ENCODE measurements at places on chromosomes 11 and 22.

DNA sequence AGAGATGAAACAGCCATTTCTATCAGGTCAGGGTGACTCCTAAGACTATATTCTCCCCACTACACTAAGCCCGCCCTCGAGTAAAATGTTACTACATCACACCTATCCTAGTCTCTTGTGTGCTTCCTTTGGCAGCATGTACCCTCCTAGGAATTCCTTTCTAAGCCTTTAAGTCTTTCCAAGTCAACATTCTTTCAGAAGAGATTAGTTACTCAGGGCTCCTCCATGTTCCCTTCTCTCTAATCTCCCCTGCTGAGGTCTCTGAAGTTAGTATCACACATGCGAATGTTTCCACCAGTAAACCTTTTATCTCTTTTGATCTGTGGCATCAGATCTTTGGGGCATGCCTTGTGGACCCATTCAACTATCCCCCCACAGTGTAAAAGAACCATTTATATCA, 873.7 kb upstream of the FAT3 start:
- no peak for DNase-seq

DNA sequence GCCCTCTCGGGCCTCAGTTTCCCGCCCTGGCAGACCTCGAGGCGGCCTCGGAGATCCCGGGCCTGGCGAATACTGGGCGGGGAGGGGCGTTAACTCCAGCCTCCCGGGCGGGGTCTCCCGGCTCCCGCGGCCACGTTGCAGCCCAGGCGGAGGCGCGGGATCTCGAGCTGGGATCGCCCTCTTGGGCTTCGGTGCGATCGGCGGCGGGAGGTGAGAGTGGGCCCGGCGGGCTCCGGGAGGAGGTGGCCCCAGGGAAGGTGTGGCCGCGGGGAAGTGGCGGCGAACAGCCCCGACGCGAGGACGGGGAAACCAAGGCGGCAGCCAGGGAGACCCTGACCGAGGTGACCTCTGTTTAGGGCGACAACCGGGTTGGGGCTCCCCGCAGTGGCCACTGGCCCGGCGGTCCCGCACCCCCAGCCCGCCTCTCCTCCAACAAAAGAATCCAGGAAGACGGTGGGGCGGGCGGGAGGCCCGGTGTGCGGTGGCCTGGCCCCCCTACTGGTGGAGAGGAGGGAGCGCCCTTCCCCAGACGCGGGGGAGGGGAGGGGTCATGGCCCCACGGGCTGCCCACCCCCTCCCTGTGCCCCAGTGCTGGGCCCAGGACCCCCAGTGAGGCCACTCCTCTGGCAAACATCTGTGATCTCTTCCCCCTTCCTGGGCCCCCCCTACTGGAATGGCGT, at the start of gene PHETA2:
Gene PHETA2, plus strand, starts transcription at position 117 of the 680 bp plus-strand sequence. CDS start 3,046 bp downstream, outside the sequence.
- DNase-seq: peak; percentile 34

- DNase-seq: no peak
Measured at GRCh38 chr22:35614404-35614803, 2.7 kb downstream of the MB start.

- DNase-seq: no peak
Measured at GRCh38 chr11:27046956-27047355, 6.3 kb downstream of the BBOX1 start.

DNA sequence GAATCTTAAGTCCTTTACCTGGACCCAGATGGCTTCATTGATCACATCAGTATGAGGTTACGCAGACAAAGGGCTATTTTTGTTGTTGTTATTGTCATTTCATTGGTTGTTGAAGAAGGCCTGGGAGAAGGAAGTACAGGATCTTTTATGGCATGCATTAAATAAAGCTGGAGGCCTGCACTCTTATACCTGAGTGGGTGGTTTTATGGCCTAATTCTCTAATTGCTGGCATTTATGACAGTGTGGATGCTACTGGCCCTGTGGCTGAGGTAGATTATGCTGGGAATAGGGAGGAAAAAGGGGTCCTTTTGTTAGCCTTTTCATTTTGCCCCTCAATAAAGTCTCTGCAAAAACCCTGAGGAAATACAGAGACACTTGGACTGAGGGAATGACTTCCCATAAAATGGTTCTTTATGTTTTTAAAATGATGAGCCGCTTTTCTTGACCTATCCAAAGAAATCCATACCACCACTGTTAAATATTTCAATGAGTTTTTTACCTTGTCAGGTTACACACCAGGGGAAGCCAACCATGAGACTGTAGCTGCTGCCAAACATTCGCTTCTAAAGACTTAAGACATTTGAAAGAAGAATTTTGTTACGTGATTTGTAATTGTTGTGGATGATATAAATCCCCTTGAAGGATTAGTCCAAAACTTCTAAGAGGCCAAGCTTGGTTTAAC, 6.8 kb downstream of the KMT2A start:
- DNase-seq: no peak

DNA sequence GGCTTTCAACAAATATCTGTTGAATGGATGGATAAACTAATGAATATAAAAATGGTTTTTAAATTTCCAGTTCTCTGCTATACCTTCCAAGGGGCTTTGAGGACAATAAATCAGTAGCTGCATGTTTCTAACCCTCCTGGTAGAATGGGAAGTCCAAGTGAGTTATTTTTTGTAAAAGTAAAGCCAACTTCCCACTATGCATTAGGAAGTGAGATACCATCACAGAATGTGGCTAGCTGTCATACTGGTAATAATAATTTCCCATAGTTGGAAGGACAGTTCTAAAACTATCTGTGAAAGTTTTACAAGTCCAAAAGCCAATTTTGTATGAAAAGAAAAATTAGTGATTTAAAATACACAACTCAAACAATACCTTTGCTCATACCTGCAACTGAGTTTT, 50.0 kb downstream of the TMEM123 start:
- DNase-seq: no peak

GRCh38 chr11:70775386-70776075, 377.2 kb downstream of the CTTN start:
- DNase-seq: no peak

GRCh38 chr22:30868663-30869385, 99.8 kb downstream of the MORC2 start:
- DNase-seq: no peak

GRCh38 chr11:134840945-134841344, 428.9 kb upstream of the B3GAT1 start:
- DNase-seq: no peak
